NCI-H1417 treated with DMSO at 0.1 percent for 48 hours (cell line): ENCODE measurements at places on chromosomes 2 and 18.

- DNase-seq = no peak
Measured at GRCh38 chr2:210324458-210324857, 9.5 kb upstream of the MYL1 start.

DNA sequence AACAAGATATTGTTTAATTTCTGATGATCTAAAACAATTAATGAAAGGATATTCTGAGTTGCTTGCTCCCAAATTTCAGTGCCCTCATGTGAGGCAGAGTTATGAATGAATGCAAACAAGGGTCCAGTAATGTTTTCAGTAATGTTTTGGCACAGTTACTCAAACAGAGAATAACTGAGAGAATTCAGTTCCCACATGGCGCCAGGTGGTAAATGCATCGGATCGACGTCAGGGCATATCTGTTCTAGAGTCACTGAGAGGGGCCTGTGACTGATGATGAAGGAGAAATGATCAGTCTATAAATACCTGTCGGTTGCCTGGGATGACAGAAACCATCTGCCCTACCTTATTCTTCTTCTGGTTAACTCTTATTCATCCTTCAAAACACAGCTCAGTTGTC lies 81.4 kb downstream of the KCNS3 start:
- DNase-seq = no peak

DNA sequence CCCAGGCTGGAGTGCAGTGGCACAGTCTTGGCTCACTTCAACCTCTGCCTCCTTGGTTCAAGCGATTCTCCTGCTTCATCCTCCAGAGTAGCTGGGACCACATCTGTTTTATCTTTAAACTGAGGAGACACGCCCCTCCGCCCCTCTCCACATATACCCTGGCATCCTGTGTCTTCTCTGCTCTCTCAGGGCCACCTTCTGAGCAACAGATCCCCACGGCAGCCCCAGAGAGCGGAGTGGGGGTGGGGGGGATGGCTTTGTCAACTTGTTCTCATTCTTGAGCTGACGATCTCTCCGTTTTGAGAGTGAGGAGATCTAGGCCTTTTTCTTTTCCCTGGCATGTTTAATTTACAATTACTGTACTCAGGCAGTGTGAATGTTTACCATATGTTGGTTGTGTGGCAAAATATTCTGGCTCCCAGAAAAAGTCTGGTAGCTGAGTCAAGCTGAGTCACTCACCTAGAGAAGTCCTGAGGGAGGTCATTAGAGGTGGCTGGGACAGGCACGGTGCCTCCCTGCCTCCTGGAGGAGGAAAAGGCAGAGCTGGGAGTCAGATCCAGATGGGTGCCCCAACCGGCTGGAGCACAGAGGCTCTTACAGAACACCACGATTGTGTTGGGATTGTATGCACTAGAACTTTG lies 19.5 kb upstream of the ID2 start:
- no peak for DNase-seq

DNA sequence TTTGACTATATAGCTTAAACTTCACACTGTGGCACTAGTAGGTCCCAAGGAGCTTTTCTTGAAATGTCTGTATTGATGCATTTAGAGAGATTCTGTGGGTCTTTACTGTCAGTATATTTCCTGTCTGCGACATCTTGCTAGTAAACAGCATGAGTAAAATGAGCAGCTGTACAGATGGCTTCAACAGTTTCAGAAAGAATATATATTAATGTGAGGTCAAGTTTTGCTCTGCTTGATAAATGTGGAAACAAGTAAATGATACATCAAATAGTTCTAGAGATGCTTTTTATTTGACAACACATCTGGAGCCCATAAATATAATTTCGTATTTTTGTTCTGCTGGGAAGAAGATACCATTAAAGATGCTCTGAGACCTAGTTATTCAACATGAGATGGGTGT lies 310.9 kb upstream of the COL3A1 start:
- no peak for DNase-seq

DNA sequence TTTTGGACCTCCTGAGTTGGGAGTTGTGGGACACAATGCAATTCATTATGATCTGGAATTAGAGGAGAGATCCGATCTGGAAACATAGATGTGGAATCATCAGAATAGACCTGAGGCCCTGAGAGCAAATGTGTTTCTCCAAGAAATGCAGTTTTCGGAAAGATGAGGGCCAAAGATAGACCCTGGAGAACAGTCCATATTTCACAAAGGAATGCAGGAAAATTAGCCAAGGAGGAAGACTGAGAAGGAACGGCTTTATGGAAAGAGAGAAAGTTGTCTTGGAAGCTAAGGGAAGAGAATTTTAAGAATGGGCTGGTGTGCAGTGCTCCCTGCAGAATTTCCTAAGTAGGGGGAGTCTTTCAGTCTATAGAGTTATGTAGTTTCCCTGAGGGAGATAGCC lies 11.1 kb upstream of the ZNF532 start:
- DNase-seq = no peak

GRCh38 chr2:221125691-221126090 lies 446.4 kb downstream of the EPHA4 start:
- DNase-seq = no peak

- no peak for DNase-seq
Measured at GRCh38 chr2:64260817-64261216, 116.6 kb upstream of the PELI1 start.

- DNase-seq = peak; percentile 82
Measured at GRCh38 chr2:23404426-23404825, 19.4 kb downstream of the KLHL29 start.

- no peak for DNase-seq
Measured at GRCh38 chr18:37330173-37330572, 235.4 kb downstream of the CELF4 start.

DNA sequence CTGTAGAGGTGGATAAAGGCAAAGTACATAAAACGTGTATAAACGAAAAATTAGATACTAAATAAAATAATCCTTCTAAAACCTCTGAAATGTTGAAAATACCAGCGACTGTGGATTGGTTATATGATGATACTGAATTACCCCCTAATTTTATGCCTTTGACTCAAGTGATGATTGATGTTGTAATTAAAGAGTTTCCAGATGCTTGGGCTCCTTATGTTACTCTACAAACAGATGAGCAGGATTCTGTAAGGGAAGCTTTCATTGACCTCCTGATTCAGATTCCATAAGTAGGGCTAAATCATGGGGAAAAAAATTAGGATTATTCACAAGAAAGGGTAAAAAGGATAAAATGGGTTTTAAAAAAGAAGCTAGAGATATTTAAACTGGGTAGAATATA lies 418.2 kb upstream of the SLC39A10 start:
- DNase-seq = no peak

DNA sequence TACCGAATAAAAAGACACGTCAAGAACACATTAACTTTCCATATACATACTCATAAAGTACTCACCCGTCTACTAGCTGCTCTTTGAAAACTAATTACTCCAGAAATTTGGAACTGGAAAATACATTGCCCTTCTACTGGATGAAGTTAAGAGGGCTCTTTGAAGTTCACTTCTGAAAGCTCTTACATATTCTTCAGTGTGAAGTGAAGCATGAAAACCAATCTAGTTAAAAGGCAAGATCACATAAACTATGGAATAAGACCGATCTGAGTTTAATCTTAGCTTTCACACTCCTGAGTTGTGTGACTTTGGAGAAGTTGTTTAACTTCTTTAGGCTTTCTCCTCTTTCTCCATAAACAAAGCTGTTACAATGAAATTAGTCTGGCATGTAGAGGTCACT lies 38.5 kb downstream of the REV1 start:
- DNase-seq = no peak

DNA sequence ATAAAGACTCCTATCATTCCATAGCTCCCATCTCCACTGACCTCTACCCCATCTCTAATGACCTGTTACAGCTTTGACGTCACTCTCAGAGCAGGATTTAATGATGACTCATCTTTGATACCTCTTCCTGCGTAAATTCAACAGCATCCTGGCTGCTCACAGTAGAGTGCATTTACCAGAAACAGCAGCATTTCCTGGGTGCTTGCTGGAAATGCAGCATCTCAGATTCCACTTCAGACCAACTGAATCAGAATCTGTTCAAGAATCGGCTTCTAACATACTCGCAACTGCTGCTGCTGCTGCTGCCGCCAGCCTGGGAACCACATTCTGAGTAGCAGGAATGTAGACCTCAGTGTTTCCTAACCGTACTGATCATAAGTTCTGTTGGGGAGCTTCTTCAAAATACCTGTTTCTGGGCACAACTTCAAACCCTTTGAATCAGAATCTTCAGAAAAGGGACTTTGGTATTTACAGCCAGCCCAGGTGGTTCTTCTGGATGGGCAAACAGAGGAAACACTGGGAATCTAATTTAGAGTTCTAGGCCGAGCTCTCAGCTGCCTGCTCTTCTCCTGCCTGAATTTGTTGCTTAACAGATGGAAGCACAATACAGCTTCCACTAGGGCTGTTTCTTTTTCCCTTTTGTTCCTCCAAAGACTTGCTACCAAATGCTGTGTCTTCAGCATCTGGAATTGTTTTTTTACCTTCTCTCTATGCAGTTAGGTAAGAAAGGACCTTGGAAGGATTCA lies 241.4 kb downstream of the NCKAP5 start:
- no peak for DNase-seq

DNA sequence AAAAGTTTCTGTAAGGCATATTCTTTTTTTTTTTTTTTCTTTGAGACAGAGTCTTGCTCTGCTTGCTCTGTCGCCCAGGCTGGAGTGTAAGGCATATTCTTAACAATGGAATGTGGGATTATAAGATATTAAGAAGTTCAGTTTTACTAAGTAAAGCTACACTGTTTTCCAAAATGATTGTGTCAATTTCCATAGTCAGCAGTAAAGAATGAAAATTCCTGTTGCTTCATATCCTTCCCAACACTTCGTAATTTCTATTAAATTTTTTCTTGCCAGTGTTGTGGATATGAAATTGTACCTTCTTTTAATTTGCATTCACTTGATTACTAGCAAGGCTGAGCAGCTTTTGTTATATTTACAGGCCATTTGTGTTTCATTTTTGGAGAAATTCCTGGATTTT lies 24.4 kb upstream of the SLC4A10 start:
- no peak for DNase-seq

GRCh38 chr18:46261799-46262198 lies 157.6 kb downstream of the HAUS1 start:
- no peak for DNase-seq
